ENCODE measurements at places on chromosomes 1 and 21.

DNA sequence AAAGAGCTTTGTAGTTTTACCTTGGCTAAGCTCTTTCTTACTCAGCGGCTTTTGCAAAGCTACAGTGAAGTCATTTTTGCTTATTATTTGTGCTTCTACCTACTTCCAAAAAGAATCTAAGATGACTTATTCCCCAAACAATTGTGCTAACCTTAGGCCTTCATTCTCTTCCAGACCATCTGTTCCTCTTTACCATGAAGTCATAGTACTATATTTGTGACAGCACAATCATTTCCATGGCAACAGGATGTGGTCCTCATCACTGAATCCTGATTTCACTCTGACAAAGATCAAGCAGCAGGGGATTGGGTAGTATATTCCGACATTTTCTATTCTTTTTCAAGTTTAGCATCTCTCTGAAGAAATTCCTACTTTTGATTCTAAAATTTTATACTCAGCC, 24.8 kb upstream of the NMNAT2 start:
- peak; percentile 85 for DNase-seq

DNA sequence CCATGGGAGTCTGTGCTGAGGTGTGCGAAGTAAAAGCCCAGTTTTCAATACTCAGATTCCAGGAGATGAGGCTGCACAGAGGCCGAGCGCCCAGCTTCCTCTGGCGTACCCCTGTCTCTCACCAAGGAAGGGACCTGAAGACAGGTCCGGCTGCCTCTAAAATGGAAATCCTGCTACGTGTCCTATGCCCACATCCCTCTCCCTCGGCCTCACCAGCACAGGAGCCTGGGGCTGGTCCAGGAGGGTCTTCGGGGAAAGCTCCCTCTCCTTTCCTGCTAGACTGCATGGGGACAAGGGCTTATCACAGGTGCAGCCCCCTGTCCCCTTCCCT, 392 bp downstream of the MRPL55 start:
- no peak for DNase-seq

- no peak for DNase-seq
Measured at GRCh38 chr1:29975036-29975694, 738.8 kb downstream of the PTPRU start.

- DNase-seq, result no peak
Measured at GRCh38 chr1:155085504-155086127, 7.0 kb downstream of the EFNA3 start.

- DNase-seq, result no peak
Measured at GRCh38 chr1:39877231-39877778, 6.0 kb downstream of the TRIT1 start.

DNA sequence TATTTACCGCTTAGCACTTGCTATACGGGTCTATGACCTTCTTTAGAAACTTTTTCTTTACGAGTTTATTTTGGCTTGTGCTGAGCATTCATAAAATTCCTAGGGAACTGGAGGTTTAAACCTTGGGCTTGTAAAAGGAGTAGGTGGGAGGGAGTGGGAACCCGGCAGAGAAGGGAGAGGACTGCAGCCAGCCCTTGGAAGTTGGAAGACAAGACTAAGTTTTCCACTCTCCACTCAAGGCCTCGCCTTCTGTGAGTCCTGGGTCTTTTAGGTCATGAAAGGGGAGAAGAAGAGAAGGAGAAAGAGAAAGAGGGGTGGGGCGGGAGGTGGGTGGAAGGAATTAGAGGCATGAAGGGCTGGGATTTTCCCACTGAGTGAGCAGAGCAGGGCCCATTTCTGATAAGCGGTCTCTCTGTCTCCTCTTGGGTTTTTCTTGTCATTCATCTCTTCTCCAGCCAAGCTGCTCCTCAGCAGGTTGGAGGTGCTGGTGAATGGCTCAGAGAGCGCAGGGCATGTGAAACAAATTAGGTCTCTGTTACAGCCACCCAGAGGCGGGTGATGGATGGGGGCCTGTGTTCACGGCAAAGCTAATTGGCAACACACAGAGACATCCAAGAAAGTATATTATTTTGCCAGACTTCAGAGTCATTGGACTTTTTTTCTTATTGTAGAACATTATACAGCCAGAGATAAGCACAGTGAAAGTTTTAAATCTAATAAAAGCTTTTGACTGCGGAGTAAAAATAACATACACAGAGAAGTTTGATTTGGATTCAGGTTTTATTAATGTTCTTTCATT, 247.3 kb downstream of the FOXD2 start:
- no peak for DNase-seq

Measured in NCI-H524 (cell line).